ENCODE measurements at places on chromosomes 11 and 22. TPM values are rescaled to one million over a fixed set of nuclear protein-coding genes. Genes with fewer than 3 reads are reported as not detected.

ANKK1 gene
- not detected for polyA plus RNA-seq

SLCO2B1 gene
- not detected for polyA plus RNA-seq

STK33 gene
- 3.0 TPM for polyA plus RNA-seq

DRD4 gene
- polyA plus RNA-seq: not detected

SLC29A2 gene
- 0.48 TPM for polyA plus RNA-seq

BTBD18 gene
- not detected for polyA plus RNA-seq

SLC7A4 gene
- polyA plus RNA-seq: 0.29 TPM

MIAT gene
- 1.2 TPM for polyA plus RNA-seq

SPDYC gene
- not detected for polyA plus RNA-seq

NLRP10 gene
- 3.9 TPM for polyA plus RNA-seq

OSBP2 gene
- 0.38 TPM for polyA plus RNA-seq

SYT13 gene
- not detected for polyA plus RNA-seq

ASPHD2 gene
- polyA plus RNA-seq: 2.5 TPM

C11orf21 gene
- polyA plus RNA-seq: not detected

ACR gene
- polyA plus RNA-seq: not detected

CSF2RB gene
- 0.02 TPM for polyA plus RNA-seq

SPI1 gene
- not detected for polyA plus RNA-seq

CCDC90B gene
- 56.2 TPM for polyA plus RNA-seq

DERL3 gene
- 0.47 TPM for polyA plus RNA-seq

LMF2 gene
- polyA plus RNA-seq: 54.0 TPM

ARL14EP gene
- 29.1 TPM for polyA plus RNA-seq

THYN1 gene
- 57.4 TPM for polyA plus RNA-seq

SEPTIN5 gene
- 38.8 TPM for polyA plus RNA-seq

B3GAT1 gene
- not detected for polyA plus RNA-seq

NARS2 gene
- 5.9 TPM for polyA plus RNA-seq

C11orf87 gene
- 0.11 TPM for polyA plus RNA-seq

KLHDC7B gene
- 0.34 TPM for polyA plus RNA-seq

RFPL2 gene
- not detected for polyA plus RNA-seq

KLHL35 gene
- polyA plus RNA-seq: 1.7 TPM

ARHGEF17 gene
- 85.7 TPM for polyA plus RNA-seq

H19 gene
- polyA plus RNA-seq: 1.7 TPM

HSPB2 gene
- 2.5 TPM for polyA plus RNA-seq

OR10G7 gene
- polyA plus RNA-seq: not detected

IRF7 gene
- polyA plus RNA-seq: 4.2 TPM

OTOG gene
- not detected for polyA plus RNA-seq

Data from BJ (cell line).